Breast epithelium (tissue), 4 donors: ENCODE measurements at places on chromosomes 4 and X. TPM values are rescaled to one million over a fixed set of nuclear protein-coding genes. Genes with fewer than 3 reads are reported as not detected.

DNA sequence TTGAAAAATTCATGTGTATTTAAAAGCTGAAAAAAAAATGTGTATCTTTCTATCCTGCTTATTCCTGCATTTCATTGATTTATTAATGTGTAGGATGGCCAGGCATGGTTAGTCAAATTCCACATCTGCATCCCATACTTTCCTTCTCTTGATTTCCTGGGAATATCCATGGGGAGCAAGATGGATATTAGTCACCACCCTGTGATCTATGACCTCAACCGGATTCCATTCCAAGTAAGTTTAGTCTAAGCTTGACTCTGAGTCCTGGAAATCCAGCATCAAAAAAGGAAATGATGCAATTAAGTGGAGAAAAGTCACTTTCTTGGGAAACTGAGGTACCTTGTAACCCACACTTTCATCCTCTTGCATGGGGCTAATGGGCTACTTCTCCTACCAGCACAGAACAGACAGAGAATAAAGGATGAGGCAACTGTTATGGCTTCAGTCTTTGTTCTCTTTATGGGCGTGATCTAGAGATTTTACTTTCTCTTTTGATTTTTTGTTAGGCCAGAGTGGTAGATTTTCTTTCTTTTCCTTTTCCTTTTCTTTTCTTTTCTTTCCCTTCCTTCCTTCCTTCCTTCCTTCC lies 17.1 kb upstream of the BEX4 start:
- DNase-seq: no peak

DNA sequence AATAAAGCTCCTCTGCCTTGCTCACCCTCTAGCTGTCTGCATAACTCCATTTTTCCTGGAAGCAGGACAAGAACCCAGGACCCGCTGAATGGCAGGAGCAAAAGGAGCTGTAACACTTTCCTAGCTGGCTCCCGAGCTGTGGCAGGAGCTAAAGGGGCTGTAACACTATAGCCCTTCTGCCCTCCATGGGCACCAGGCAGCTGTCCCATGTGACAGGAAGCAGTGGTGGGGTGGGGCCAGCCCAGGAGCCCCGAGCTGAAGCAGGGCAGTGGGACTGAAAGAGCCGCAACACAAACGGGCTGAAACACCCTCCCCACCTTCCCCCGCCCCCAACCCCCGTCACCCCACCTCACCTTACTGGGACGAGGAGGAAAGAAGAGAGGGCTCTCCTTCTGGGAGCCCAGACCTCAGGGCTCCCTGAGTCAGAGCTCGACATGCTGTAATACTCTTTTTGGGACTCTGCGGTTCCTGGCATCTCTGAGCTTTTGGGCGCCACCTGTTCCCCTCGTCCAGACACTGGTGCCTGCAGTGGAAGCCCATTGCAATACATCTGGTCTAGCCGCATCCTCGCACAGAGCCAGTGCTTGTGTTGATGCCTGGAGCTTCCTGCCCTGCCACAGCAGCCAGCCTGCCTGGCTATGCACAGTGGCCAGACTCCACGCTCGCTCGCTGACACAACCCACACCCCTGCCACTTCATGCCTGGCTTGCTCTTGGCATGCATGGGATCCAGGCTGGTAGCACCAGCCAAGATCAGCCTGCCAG lies 39.4 kb downstream of the PPM1K start:
- no peak for DNase-seq

- no peak for DNase-seq
Measured at GRCh38 chrX:14529290-14529989, at the start of gene GLRA2. GLRA2 (plus strand) TSS chrX:14529536; CDS start chrX:14530058, 522 bp downstream.

- DNase-seq: no peak
Measured at GRCh38 chr4:37661772-37662171, 24.4 kb downstream of the RELL1 start.

DNA sequence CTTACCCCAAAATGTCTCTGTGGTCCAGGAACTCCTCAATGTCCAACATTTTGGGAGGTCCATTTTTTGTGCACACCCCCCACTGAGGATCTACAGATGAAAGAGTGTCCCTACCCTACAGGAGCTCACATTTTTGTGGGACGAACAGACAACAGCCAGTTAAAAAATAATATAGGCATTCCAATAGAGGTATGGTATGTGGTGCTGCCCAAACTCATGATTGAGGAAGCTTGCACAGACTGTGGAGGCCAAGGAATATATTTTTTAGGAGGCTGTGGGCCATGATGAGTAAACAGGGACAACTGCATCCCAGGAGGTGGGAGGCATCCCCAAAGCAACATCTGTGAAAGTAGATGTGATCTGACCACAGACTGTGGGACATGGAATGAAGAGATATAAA lies 181.0 kb upstream of the HCCS start:
- DNase-seq: no peak

DNA sequence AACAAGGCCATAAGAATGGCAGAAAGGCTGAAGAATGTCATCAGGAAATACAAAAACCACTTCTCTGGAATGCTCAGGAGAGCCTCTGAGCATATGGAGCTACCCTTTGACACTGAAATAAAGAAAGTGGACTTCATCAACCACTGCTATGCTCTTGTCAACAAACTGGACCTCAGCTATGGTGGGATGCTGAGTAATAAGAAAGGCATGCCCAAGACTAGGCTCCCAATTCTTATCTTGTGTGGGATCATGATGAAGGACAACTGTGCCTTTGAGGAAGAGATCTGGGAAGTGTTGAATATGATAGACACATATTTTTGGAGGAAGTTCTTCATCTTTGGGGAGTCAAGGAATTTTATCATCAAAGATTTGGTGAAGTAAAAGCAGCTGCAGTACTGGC lies 86.9 kb upstream of the MAGEB16 start:
- no peak for DNase-seq

GRCh38 chr4:20348411-20348810 lies 96.7 kb downstream of the SLIT2 start:
- no peak for DNase-seq

DNA sequence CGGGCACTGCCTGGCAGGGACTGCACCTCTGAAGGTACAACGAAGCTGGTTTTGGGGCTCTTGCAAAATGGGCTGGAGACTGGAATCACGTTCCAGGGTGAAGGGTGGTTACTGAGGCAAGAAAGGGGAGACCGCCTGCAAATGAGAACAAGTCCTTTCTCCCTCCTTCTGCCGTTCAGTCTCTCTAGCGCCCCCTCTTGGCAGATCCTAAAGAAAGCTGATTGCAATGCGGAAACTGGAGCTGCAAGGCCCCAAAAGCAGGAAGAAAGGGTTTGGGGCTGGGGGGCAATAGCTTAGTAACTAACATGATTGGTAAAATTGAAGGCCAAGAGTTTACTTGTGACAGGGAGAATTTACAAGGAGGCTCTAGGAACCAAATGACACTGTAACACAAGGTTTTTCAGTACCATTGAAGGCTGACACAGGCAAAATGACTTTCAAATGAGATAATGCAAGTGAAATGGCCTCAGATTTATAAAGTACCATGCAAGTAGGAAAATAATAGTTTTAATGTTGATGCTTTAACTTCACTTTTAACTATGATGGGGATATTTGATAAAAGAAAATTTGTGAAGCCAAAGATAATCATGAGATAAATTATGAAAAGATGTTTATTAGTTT lies 222.7 kb upstream of the HAND2 start:
- DNase-seq: no peak

DNA sequence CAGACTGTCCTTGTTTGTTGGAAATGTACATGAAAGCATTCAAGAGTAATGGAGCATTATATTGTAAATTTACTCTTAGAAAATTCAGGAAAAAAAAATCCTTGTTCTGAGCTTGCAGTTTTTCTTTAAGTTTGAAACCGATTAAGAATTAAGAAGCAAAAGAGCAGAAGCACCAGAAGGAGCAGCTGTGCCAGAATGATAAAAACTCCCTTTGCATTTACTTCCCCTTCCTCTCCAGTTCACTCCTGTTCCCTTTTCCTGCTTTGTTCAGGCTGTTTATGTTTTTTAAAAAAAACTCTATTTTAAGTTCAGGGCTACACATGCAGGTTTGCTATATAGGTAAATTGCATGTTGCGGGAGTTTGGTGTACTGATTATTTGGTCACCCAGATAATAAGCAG lies 90.3 kb downstream of the ATOH1 start:
- no peak for DNase-seq

DNA sequence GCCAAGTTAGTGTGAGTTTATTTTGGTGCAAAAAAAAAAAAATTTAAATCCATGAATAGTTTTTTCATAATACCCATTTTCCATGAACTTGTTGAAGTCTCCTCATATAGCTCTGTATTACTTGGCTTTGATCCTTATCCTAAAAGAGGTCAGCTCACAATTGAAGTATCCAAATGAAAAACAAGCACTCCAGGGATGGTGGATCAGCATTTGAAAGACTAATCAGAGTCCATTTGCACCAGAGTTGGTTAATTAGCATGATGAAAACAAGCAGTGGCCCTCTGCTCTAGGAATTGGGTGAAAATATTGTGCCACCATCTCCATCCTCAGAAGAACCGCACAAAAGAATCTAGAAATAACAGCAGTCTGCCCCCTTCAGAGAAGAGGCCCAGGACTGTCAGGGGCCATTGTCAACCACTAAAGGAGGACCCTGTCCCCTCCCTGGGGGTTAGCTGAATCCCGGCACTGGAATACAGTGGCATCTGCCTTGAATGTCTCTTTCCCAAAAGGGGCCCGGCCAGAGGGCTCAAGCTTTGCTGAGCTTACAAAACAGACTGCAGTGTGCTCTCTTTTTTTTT lies 24.7 kb downstream of the SH3KBP1 start:
- DNase-seq: no peak

- DNase-seq: no peak
Measured at GRCh38 chr4:40524366-40525041, 105.2 kb downstream of the RBM47 start.

DNA sequence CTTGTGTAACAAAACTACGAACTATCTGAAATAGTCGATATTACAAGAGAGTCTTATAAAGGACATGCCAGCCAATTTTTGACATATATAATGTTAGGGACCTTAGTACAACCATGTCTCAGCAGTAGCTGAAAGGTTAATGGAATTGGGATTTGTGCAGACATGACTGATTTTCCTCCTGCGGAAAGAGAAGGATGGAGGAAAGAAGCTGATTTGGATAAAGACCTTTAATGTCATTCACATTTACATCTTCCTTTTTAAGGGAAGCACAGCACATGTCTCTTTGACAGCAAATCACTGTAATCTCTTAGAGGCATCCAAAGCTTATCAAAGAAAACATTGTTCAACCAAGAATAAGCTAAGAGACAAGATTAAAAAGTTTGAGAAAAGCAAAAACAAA lies 1976.2 kb upstream of the IGFBP7 start:
- no peak for DNase-seq

- DNase-seq: no peak
Measured at GRCh38 chrX:100445593-100445992, 35.5 kb upstream of the PCDH19 start.

The AVPR2 gene
- total RNA-seq: 5.3 TPM

The ARHGAP36 gene
- 0.32 TPM for total RNA-seq

The SASH3 gene
- total RNA-seq: 6.6 TPM

The ATP8A1 gene
- 17.0 TPM for total RNA-seq

The RBMXL3 gene
- not detected for total RNA-seq

The AREG gene
- total RNA-seq: 89.1 TPM

The GDPD2 gene
- total RNA-seq: 0.15 TPM
